ENCODE measurements at places on chromosomes 12 and 14. TPM values are rescaled to one million over a fixed set of nuclear protein-coding genes. Genes with fewer than 3 reads are reported as not detected.

DNA sequence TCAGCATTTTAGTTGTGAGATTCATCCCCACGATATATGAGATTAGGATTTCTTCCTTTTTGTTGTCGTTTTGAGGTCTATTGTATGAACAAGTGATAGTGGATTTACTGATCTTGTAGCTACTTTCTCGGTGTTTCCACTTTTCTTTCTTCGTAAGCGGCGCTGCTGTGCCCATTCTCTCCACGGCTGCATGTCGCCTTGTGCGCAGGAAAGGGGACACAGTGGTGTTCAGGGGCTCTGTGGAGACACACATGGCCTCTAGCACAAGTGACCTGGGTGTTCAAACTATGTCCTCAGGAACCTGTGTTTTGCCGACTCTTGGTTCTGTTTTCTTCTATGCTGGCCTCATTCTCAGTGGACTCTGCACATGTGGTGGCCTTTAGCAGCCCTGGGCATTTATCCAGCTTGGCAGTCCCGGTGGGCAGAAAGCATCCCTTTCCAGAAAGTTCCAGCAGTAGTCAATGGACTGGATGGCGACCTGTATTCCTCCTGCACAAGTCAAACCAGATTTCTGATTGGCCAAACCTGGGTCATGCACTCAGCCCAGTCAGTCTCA lies 18.7 kb downstream of the CKAP4 start:
- DNase-seq = no peak

DNA sequence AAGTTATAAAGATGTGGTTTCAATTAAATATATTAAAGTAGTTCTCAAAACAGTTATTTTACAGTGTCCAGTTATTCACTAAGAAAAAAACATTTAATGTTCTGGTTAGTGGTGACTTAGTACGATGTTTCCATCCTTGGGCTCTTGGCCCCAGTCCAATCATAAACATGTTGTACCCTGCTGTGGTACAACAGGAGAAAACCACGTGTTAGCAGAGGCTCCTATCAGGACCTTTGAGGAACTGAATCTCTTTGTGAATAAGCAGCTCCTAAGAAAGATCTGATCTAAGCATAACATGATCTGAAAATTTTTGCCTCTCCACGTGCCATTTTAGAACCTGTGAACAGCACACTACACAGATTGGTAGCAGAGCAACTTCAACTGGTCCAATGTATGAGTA lies 234.0 kb downstream of the SYT1 start:
- no peak for DNase-seq

DNA sequence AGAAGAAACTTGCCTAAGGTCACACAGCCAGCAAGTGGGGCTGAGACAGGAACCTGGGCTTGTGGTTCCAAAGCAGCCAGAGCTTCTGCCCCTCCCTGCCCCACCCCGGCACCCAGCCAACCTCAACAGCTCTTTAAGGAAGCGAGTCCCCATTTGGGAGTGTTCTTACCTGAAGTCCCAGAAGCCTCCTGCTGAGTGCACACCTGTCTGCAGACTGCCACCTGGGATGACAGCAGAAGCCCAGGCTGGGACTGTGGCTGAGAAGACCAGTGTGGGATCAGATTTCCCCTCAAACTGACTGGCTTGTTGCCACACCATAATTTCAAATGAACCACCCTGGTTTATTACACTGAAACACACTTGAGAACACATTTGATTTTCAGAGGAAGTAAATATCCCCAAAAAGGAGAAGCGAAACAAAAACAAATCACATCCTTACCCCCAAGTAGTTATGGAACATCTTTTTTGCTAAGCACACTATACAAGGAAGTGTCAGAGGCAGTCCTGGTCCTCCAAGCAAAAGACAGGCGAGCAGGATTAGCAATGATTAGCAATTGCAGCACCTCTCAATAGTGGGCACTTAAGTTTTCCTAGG lies 6.3 kb upstream of the RIN3 start:
- no peak for DNase-seq

- DNase-seq = no peak
Measured at GRCh38 chr12:46127656-46128055, 137.3 kb upstream of the SCAF11 start.

DNA sequence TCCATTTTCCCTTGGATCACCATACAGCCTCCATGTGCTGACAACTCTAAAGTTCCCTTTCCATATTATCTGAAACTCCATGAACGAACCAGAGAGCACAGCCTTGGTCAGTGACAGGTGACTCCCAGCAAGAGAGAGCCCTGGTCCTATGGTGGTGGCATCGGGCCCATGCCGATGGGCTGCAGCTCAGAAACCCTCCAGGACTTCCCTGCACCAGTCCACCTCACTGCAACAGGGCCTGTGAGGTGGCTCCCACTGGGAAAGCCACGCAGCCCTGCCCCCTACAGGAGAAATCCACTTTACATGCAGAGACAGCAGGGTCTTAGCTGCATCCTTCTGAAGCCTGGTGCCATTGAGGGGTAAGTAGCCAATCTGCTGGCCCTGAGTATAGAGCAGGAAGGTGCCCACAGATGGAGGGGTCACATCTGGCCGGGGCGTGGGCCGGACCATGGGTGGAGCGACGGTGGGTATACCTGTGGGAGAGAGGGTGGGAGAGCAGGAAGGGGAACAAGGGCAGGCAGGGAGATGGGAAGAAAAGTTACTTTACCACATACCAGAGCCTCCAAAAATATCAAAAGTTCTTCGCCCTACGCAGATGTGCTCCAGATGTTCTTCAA lies 24.7 kb downstream of the RTRAF start:
- no peak for DNase-seq

- no peak for DNase-seq
Measured at GRCh38 chr12:12294215-12295005, 27.6 kb upstream of the LRP6 start.

Gene PMCH
- not detected for total RNA-seq

Gene DPF3
- 2.5 TPM for total RNA-seq

Gene INHBC
- not detected for total RNA-seq

Data from suprapubic skin (tissue), 4 donors.